CD4-positive, alpha-beta T cell treated with Interleukin-15 for 4 hours (primary cell): ENCODE measurements at places on chromosomes 5 and 9.

DNA sequence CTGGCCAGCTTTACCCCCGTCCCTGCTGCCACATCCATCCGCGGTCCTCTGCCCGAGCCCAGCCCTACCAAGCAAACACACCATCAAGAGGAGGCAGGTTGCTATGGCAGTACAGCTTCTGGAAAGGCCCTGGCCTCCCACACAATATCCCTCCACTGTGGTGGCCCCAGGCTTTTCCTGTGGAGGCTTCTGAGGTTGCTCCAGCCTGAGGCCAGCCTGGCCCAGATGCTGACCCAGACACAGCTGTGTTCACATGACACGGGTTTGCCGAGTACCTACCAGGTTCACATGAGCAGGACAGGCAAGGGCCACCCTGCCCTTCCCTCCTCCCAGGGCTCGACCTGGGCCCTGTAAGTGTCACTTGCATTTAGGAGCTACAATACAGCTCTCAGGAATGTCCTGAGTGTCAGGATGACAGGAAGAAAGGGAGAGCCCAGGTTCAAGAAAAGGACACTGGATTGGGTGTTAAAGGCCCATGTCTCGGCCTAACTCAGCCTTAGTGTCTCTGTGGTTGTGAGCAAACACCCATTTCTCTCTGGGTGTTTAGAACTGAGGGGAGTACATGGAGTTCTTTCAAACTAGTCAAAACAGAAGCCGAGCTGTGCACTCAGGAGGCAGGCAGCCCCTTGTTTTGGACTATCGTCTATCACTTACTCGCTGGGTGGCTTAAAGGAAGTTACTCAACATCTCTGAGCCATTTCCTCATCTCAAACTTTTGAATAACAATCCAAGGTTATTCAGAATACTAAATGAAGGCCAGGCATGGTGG is 40.2 kb downstream of the NAIF1 start:
- DNase-seq, result peak; percentile 71

GRCh38 chr9:124038790-124039633 is 27.4 kb downstream of the LHX2 start:
- no peak for DNase-seq

DNA sequence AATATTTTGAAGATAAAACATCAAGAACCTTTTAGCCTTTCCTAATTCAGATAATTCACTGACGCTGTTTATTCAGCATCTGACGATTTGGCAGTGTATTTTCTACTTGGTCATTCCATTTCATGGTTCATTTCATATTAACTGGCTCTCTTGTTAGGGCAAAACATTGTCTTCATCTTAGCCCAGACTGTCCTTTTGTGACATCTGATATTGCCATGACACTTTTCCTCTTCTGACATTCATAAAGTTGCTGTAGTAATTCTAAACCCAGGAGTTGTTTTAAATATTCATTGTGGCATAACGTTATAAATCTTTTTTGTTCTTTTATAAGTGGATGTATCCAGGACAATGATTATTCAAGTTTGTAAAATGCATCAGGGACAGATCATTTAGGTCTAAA is 1.8 kb downstream of the SCAMP1 start:
- DNase-seq, result no peak

DNA sequence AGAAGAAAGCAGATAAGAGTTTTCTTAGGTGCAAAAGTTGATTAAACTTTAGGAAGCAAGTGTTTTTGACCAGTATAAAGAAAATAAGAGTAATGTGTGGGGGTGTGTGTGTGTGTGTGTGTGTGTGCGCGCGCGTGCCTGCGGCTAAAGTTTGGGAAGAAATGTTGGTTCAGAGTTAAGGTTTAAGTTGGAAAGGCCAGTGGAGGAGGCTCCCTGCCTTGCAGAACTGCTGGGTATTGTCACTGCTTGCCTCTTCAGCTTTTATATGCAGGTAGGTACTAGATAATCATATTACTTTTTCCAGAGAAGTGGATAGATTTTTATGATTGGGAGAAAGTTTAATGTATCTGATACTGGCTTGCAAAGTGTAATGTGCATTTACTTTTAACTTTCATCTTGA is 2.0 kb downstream of the PIK3R1 start:
- DNase-seq, result no peak

- no peak for DNase-seq
Measured at GRCh38 chr9:107632661-107633060, 143.1 kb upstream of the KLF4 start.

- DNase-seq, result no peak
Measured at GRCh38 chr9:133558191-133559126, 24.0 kb downstream of the ADAMTSL2 start.

GRCh38 chr9:20112205-20112783 is 323.5 kb upstream of the SLC24A2 start:
- no peak for DNase-seq

DNA sequence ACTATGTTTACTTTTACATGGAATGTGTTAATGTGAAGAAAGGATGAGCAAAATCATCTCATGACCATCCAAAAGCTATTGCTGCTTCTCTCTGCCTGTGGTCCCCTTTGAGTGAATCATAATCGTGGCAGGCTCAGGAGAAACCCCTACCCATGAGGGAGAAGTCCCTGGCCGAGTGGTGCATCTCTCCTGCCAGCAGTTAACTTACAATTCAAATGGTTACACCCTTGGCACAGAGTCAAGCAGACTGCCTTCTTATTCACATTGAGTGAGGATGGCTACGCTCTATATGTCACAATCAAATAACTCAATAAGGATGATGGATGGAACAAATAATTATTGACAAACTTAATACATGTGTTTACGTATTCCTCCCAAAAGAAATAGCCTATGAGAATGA is 179.1 kb downstream of the FGF1 start:
- no peak for DNase-seq

GRCh38 chr5:178216088-178216534 is 11.8 kb downstream of the HNRNPAB start:
- no peak for DNase-seq

GRCh38 chr9:88643931-88644330 is 109.0 kb downstream of the NXNL2 start:
- DNase-seq, result no peak

GRCh38 chr5:179964015-179964414 is 56.3 kb upstream of the TBC1D9B start:
- no peak for DNase-seq

- no peak for DNase-seq
Measured at GRCh38 chr9:8457816-8458215, 658.2 kb upstream of the DMAC1 start.

GRCh38 chr5:135213027-135213386 is 179.0 kb upstream of the PITX1 start:
- DNase-seq, result no peak

GRCh38 chr9:1200847-1201251 is 150.7 kb downstream of the DMRT2 start:
- DNase-seq, result no peak

DNA sequence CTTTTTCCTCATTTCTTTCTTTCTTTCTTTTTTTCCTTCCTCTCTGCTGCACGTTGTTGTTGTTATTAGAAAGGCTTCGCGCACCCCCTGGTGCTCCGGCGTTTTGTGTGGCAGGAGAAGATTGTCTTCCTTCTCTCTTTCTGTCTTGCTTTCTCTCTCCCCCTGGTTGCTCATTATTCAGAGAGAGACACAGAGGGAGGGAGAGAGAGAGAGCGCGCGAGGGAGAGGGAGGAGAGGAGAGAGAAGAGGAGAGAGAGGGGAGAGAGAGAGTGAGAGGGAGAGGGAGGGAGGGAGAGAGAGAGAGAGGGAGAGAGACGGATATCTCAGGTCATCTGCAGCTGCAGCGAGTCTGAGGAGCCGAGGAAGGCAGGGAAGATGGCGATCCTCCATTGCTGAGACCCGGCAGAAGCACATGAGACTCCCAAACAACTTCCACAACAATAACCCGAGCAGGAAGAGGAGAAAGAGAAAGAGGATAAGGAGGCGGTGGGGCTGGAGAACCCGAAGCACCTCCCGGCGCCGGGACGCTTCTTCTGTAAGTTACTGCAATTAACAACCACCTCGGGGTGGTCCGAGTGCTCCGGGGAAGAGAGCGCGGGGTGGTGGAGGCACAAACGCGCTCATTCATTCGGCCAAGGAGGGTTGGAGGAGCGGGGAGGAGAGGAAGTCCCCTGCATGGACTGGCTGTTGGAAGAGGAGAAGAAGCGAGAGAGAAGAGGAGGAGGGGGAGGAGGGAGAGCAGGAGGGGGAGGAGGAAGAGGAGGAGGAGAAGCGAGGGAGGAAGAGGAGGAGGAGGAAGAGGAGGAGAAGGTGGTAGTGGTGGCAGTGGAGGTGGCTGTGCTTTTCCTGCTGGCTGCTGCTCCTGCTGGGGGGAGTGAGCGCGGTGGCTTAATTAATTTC is at the start of gene ZNF462:
ZNF462 (plus strand) TSS at position 346 of the 900 bp plus-strand sequence. CDS start 60,218 bp downstream, outside the sequence.
- no peak for DNase-seq

GRCh38 chr5:111548992-111549649 is 36.8 kb upstream of the STARD4 start:
- DNase-seq, result no peak

- no peak for DNase-seq
Measured at GRCh38 chr5:139696894-139697658, 48.9 kb downstream of the CXXC5 start.

GRCh38 chr5:43685252-43685950 is 82.4 kb downstream of the NNT start:
- no peak for DNase-seq

DNA sequence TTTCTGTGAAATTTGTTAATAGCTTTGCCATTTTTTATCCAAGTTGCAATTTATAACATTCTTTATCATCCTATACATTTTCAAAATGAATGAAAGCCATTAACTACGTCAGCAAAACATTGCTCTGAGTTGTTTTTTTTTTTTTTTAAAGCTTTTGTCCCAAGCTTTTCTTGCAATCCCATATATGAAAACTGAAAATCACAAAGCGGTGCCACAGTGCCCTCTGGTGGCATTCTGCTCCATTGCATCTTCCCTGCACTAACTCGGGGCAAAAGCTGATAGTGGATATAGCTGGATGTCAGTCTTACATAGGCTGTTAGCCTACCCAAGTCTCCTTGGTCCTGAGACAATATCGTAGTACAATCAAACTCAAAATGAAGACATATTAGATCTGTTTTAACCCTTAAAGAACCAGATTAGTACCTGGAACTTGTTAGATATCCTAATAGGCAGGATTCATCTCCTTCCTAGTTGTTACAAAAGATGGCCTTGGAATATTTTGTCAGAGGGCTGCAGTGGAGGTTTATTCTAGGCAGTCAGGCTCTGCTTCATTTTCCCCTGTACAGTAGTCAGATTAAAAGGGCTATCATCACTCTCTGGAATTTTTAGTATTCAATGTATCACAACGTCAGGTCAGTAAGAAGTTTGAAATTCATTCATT is 669.9 kb downstream of the PTPRD start:
- DNase-seq, result peak; percentile 34

GRCh38 chr9:121026260-121026691 is 23.8 kb downstream of the C5 start:
- no peak for DNase-seq

DNA sequence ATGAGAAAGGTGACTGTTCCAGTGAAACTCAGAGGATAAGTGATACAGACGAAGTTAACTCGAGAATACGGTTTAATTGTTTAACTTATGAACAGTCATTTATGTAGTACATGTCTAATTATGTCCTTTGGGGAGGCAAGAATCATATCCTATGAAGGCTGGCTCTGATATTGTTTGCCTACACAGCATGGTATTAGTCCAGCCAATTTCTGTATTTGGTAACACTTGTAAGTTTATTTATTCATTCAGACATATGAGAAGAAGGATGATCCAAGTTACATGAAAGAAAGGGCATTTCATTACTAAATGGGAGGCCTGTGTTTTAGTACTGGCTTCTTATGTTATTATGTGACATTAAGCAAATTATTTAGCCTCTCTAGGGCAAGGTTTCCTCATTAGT is 199.7 kb downstream of the NNT start:
- no peak for DNase-seq

DNA sequence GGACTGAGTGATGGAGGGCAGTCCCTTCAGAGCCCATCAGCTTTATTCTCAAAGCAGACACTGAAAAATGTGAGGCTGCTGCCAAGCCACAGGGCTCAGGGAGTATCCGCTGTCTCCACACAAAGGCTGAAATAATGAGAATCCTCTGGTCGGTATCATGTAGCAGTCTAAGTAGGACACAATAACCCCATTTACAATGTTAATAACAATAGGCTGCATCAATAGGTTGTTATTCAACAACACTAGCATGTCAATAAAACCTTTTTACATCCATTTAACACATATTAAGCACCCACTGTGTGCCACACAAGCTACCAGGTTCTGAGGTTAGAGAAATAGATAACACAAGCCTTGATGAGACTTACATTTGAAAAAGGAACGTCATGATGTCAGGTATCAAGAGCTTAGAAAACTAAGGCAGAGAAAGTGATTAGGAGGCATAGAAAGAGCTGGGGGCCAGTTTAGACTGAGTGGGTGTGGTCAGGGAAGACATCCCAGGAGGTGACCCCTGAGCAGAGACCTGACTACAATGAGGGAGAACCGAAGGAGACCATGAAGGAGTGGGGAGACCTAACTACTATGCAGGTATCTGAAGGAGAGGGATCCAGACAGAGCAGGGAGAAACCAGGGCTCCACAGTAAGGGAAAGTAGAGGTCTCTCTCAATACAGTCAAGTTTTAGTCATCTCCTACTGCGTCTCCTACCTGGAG is 140.1 kb upstream of the GRIA1 start:
- no peak for DNase-seq

- no peak for DNase-seq
Measured at GRCh38 chr9:6525326-6526045, 112.5 kb downstream of the UHRF2 start.

DNA sequence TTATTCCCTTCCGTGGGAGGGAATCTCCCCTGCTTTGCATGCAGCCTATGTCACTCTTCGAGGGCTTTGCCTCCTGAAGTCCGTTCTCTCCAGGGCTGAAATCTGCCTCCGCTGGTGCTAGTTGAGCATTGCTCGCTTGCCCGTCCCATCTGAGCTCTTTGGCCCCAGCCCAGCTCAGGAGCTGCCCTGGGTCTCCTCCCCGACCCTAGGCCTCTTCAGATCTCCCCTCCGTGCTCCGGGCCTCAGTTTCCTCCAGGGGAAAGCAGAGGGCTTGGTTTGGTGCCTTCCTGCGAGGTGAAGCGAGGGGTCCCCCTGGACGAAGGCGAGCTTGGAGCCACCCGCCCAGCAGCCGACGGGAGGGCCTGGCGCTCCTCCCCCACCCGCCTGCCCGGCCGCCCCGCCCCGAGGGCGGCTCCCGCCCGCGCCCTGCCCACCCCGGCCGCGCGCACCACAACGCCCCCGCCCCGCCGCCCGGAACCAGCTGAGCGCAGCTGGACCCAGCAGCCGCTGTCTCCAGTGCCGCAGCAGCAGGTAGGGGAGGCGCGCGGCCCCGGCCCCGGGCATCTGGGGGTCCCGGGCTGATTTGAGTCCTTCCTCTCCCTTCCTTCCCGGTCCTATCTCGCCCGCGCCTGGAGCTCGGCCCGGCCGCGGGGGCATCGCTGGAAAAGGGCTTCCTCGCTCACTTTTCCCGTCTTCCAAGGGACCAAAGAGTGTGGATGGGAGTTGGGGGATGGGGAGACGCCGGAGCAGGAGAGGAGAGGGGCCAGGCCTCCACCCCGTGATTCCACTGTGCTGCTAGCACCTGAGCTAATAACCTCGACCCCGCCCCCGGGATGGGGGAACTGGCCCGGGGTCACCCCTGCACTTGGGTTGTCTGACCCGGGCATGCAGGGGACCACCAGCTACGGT is at the start of gene GSN:
GSN (plus strand) TSS at position 474 of the 909 bp plus-strand sequence. CDS start 33,810 bp downstream, outside the sequence.
- peak; percentile 34 for DNase-seq
